WTC11 (cell line): ENCODE measurements at places on chromosomes 7 and 10. TPM values are rescaled to one million over a fixed set of nuclear protein-coding genes. Genes with fewer than 3 reads are reported as not detected.

C10orf53 gene
- not detected in 3 replicates for total RNA-seq

AIFM2 gene
- total RNA-seq: 4.4 to 5.2 TPM (median 4.6 TPM) in 3 replicates

INSIG1 gene
- 32.3 to 41.2 TPM (median 40.1 TPM) in 3 replicates for total RNA-seq

H2BK1 gene
- 0.87 TPM in 1 of 3 replicates, not detected in the others for total RNA-seq

DNA sequence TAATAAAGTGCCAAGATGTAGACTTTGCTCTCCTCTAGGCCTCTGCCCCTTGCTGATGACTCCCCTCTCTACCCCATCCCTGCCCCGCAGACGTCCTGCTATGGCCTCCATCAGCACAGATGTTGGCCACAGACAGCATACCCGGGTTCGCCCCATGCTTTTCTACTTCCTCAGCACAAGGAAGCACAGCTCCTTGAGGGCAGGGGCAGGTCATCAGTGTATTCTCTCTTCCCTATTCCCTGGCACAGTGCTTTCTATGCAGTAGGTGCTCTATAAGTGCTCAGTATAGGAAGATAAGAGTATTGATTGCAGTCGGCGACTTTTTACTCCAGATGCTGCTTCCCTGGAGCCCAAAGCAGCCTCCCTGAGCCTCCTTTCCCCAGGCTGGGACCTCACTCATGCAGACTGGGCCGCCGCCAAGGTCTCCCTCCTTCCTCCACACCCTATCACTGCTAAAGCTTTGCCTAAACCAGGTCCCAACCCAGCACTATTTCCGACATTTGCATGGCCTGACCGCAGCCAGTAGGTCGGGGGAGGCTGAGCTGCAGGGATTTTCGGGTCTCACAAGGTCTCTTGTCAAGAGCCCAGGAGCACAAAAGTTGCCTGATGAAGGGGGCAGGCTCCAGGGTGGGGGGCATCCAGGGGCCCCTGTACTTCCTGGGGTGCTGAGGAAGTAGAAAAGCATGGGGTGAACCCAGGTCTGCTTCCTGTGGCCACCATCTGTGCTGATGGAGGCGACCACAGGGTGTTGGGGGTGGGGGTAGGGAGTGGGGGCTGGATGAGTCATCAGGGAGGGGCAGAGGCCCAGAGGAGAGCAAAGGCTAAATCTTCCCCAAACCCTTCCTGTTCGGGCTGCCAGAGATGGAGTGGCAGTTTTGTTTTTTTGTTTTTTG, 8.0 kb downstream of the CALHM3 start:
- no peaks in the 10 kb centered on the region for H3K36me3 ChIP-seq
- H3K27me3 ChIP-seq: no peaks in the 10 kb centered on the region; the same call in 1 of the 2 replicates
- DNase-seq: no peak

DNA sequence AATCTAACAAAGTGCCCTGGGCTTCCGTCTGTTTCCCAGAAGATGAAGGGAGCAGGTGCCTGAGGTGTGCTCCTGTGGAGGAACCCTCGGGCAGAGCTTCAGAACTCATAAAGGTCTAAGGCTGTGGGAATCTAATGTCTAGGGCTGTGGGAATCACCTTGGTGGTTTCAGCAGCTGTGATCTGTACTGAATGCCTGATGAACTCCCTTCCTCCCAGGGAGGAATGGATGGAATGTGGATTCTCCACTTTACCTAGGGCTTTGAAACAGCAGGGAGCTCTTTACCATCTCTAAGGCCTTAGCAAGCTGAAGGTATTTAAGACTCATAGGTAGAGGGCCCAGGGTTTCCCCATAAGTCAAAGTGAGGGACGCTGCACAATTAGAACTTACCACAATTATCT, 36.0 kb upstream of the SEMA3E start:
- no peaks in the 10 kb centered on the region for H3K36me3 ChIP-seq
- H3K4me1 ChIP-seq: peaks cover 60% of the 10 kb centered on the region
- H3K27ac ChIP-seq: peak overlapping the region; percentile 93
- peak; percentile 62 for DNase-seq
- H3K4me3 ChIP-seq: peak overlapping the region; percentile 55
- peaks cover 52% of the 10 kb centered on the region for H3K27me3 ChIP-seq

GRCh38 chr7:108487646-108488045, 31.4 kb upstream of the NRCAM start:
- H3K4me1 ChIP-seq: no peaks in the 10 kb centered on the region
- no peak for DNase-seq
- no peak overlapping the region for H3K27ac ChIP-seq
- H3K27me3 ChIP-seq: no peaks in the 10 kb centered on the region

GRCh38 chr10:21424459-21424861, 101.0 kb downstream of the SKIDA1 start:
- peaks cover 31% of the 10 kb centered on the region for H3K36me3 ChIP-seq
- peak overlapping the region; percentile 34; the same call in 1 of the 2 replicates for H3K27ac ChIP-seq
- peaks cover 9% of the 10 kb centered on the region; the same call in 1 of the 2 replicates for H3K27me3 ChIP-seq
- peaks cover 19% of the 10 kb centered on the region for H3K4me1 ChIP-seq
- H3K4me3 ChIP-seq: no peak overlapping the region
- DNase-seq: no peak

- peaks cover 8% of the 10 kb centered on the region; the same call in 1 of the 2 replicates for H3K36me3 ChIP-seq
- peaks cover 11% of the 10 kb centered on the region for H3K4me1 ChIP-seq
- no peak for DNase-seq
- no peak overlapping the region for H3K27ac ChIP-seq
Observed at GRCh38 chr10:129594811-129595210, 127.8 kb downstream of the MGMT start.

DNA sequence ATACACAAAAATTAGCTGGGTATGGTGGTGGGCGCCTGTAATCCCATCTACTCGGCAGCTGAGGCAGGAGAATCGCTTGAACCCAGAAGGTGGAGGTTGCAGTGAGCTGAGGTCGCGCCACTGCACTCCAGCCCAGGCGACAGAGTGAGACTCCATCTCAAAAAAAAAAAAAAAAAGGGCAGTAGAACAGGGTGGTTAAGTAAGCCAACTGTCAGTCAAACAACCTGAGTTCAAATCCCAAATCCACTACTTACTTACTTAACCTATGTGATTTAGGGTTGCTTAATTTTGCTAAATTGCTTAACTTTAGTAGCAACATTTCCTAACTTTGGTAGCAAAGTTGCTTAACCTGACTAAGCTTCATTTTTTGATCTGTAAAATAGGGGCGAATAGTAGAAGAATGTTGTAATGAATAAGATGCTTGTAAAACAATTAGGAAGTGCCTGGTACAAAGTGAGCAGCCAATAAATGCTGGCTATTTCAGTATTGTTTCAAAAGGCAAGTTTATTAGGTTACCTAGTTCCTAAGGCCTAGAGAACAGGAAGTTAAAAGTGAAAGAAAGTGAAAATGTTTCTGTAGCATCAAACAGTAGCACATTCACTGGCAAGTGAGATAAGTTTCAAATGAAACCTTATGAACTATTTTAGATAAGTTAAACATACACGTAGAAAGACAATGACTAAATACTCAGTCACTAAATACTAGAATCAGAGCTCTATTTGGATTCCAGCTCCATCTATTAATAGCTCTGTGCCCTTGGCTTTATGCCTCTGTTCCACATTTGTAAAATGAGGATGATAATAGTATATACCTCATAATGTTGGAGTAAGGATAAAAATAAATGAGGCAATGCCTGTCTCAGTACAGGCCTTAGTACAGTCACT, 64.3 kb downstream of the HOXA1 start:
- H3K27me3 ChIP-seq: peaks cover 21% of the 10 kb centered on the region
- no peak overlapping the region for H3K27ac ChIP-seq
- H3K4me3 ChIP-seq: no peak overlapping the region
- DNase-seq: no peak

DNA sequence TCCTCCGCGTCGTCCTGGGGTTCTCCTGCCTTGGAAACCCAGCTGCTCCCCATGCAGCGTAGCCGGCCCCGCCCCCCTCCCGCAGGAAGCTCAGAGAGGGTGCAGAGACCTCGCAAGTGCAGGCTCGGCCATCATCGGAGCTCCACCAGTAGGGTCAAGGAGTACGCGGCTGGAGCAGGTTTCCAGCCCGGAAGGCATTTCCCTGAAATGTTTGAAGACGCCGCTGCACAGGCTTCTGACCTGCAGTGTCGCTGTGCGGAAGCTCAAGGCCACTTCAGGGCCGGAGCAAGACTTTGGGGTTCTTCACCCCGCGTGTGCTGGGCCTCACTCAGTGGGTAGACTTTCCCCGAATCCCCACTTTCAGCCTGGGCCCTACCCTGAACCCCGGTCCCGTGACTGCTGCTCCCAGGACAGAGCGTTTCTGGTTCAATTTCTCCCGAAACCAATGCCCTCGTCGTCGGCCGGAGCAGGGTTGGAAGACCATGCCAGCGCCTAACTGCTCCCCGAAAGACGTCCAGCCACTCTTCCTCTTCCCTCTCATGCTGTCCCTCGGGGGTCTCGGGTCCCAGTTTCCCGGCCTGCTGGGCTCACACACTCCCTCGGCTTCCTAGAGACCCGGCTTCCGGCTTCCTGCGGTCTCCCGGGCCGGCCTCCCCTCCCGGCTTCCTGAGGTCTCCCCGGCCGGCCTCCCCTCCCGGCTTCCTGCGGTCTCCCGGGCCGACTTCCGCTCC, 52.1 kb downstream of the INSIG1 start:
- no peaks in the 10 kb centered on the region for H3K36me3 ChIP-seq
- no peaks in the 10 kb centered on the region for H3K4me1 ChIP-seq
- no peak overlapping the region for H3K4me3 ChIP-seq
- peaks cover 15% of the 10 kb centered on the region for H3K27me3 ChIP-seq
- DNase-seq: peak; percentile 28

DNA sequence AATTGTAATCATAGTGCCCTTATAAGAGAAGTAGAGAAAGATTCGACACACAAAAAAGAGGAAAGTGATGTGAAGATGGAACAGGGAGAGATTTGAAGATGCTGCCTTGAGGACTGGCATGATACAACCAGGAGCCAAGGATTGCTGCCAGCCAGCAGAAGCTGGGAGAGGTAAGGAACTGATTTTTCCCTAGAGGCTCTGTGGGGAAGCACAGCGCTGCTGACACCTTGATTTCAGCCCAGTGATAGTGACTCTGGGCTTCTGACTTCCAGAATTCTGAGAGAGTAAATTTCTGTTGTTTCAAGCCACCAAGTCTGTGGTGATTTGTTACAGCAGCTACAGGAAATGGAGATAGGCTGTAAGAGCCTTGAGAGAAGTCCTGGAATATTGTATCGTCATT, 98.2 kb downstream of the RAB11FIP2 start:
- H3K4me3 ChIP-seq: no peak overlapping the region
- no peaks in the 10 kb centered on the region for H3K36me3 ChIP-seq
- DNase-seq: no peak
- H3K27me3 ChIP-seq: peaks cover 2% of the 10 kb centered on the region

DNA sequence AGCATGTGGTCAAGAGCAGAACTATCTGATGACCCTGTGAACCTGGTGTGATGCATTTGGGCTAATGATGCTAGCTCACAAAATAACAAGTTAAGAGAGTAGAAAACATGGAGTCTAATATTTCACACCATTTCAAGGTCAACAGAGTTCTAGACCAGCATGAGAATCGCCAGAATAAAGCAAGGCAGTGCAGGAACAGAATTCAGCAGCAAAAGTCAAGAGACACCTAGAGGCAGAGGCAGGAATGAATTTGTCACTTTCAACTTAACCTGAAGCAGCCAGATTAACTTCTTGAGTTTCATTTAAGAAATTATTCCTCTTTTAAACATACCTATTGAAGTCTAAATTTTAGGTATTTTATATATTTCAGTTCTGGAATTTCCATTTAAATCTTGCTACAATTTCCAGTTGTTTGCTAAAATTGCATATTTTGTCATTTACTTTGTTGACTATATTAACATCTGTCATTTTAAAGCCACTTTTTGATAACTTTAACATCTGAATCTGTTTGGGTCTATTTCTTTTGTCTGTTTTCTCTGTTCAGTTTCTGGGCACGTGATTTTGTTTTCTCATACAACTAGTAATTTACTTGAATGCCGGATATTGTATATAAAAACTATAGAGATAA, 44.2 kb upstream of the PRSS58 start:
- no peak for DNase-seq
- H3K4me1 ChIP-seq: peaks cover 29% of the 10 kb centered on the region
- no peaks in the 10 kb centered on the region for H3K36me3 ChIP-seq
- H3K27ac ChIP-seq: no peak overlapping the region
- peaks cover 22% of the 10 kb centered on the region for H3K27me3 ChIP-seq
